Activated CD4-positive, alpha-beta T cell treated with anti-CD3 and anti-CD28 coated beads, Interleukin-2, amount 10 ng/mL, durations not matched to agents 24 days and 14 days (primary cell): ENCODE measurements at places on chromosomes 5 and 9. TPM values are rescaled to one million over a fixed set of nuclear protein-coding genes. Genes with fewer than 3 reads are reported as not detected.

Gene OLFML2A
- not detected in 2 replicates for total RNA-seq

GRCh38 chr9:7095058-7095457 is 337.3 kb downstream of the KDM4C start:
- DNase-seq, result no peak

- DNase-seq, result peak; percentile 67
Observed at GRCh38 chr9:101711330-101711941, 27.0 kb downstream of the GRIN3A start.

Gene SCGB3A1
- not detected in 2 replicates for total RNA-seq

Gene ATP10B
- total RNA-seq, result not detected in 2 replicates

GRCh38 chr5:175734501-175734900 is 76.6 kb downstream of the HRH2 start:
- DNase-seq, result no peak

DNA sequence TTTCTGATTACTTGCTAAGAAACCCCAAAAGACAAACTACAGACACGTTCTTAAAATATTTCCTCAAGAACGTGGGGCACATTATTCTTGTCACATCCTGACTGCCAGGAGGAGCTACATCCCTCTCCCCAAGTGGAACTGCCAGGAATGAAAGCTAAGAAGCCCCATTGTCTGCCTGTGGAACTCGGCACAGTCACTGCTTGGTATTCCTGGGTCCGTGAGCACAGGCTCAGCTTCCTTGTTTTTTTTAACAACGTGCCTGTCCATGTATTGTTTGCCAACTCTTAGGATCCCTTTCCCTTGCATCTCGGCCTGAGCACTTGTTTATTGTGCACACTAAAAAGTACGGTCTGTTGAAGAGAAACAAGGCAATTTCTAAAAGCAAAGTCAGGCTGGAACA is 47.0 kb upstream of the SELENOP start:
- no peak for DNase-seq

DNA sequence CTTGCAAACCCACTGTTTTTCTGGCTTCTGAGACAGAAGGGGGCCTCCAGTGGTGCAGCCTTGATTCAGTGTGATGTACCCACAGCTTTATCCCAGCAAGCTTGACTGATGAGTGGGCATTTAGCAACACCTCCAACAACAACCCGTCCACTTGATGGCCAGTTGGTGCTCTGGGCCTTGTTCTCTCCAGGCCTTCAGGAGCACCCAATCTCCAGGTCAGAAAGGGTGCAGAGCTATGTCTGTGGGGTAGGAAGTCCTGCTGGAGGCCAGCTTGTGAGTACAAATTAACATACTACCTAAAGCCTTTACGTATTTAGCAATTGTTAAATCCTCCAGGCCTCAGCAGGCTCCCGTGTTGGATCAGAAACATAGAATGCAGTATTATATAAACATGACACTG is 10.1 kb upstream of the TRIM52 start:
- peak; percentile 51 for DNase-seq

DNA sequence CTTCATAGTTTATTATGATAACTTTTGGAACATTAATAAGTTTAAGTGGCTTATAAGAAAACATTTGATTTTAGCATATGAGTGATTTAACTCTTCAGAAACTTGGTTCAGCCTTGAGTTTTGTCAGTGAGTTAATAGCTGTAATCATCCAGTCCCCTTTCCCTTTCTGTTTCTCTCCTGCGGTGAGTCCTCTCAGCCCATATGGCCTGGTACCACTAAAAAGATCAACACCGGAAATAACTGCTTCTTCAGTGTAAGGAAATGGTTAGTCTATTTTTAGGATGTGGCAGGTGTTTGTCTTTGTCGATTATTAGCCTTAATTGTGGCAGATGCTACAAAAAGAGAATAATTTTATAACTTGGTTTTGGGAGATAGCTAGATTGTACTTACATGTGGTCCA is 120.2 kb upstream of the GRHPR start:
- peak; percentile 85 for DNase-seq

GRCh38 chr9:92004045-92004392 is 54.0 kb upstream of the ROR2 start:
- DNase-seq, result no peak

GRCh38 chr9:21172156-21172555 is 5.7 kb upstream of the IFNA21 start:
- DNase-seq, result no peak

GRCh38 chr5:127133071-127133470 is 59.8 kb upstream of the C5orf63 start:
- DNase-seq, result no peak

GRCh38 chr9:2459756-2460155 is 161.8 kb upstream of the VLDLR start:
- DNase-seq, result no peak
